ENCODE measurements at places on chromosomes 1 and 21.

DNA sequence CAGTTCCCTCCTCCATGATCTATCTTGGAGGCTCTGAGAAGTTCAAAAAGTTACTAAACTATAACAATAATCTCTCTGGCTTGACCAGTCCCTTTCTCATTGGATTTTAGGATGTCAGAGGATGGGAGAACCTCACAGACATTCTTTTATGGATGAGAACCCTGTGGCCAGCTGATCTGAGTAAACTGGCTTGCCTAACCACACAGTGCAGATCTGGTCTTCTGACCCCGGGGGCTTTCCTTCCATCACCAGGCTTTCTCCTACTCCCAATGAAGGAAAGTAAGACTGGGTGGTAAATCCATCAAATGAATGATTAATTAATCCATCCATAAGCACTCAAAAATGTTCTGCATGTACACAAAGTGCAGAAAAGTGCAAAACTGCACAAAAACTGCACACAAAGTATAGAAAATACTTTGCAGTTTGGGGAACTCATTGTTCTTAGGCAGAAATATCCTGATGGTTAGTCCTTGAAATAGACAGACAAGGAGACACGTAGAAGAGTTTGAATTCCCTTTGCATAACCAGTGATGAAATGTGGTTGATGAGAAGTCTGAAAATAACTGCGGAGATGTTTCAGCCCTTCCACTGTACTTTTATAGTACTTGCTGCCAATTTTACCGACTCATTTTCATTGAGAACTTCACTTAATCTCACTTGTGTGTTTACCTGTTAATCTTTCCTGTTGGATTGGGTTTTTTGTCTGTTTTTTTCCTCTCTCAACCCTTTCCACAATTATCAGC, 2.5 kb upstream of the F3 start:
- no peak for DNase-seq

GRCh38 chr1:170192546-170192945, 46.8 kb downstream of the NTMT2 start:
- DNase-seq: no peak

DNA sequence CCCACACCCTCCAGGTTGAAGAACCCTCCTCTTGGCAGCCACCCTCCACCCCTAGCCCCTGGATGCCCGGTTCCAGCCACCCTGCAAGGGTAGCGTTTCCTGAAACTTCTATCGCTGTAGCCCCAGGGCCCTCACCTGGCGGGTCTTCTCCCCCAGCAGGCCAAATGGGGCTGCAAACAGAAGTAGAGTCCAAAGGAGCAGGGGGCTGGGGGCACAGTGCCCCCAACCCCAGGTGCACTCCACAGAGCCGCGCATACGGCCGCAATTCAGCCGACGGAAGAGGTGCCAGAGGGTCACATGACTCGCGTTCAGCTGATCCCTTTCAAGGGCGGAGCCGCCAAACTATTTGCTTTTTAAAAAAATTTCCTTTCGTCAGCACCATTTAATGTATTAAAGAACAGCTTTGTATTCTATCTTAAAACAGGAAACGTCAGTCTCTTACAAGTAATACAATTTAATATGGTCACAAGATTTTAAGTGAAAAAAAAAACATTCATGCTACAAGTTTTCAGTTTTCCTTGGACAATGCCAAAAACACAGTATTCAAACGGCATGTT, at the start of gene GLMP:
GLMP (minus strand) TSS at position 289 of the 557 bp plus-strand sequence; CDS start at position 255, 34 bp downstream.
- DNase-seq: peak; percentile 46

GRCh38 chr1:175287377-175287776, 94.8 kb upstream of the KIAA0040 start:
- no peak for DNase-seq

DNA sequence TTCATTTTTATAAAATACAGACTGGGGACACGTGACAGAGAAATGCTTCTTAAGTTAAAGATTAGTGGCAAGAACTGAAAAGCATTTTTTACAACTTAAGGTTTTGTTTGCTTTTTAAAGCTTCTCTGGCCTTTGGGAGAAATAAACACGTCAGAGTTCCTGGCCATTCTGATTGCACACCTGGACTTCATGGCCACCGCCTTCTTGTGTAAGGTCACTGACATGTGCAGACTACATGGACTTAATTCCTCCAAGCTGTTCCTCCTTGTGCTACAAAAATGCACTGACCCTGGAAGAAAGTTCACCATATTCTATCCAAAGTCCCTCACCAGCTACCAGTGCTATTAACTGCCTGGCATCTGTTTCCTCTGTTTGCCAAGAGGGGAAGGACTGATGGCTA, 56.1 kb downstream of the GADD45A start:
- no peak for DNase-seq

- no peak for DNase-seq
Measured at GRCh38 chr1:72034827-72035226, 247.5 kb downstream of the NEGR1 start.

GRCh38 chr21:34933609-34934335, 115.3 kb downstream of the RUNX1 start:
- no peak for DNase-seq

GRCh38 chr1:17075470-17076255, 21.8 kb upstream of the SDHB start:
- no peak for DNase-seq

GRCh38 chr1:82782599-82782998, 981.9 kb downstream of the ADGRL2 start:
- DNase-seq: no peak

- no peak for DNase-seq
Measured at GRCh38 chr21:41662161-41662560, 104.7 kb downstream of the RIPK4 start.

GRCh38 chr21:28971171-28971570, 21.5 kb downstream of the LTN1 start:
- no peak for DNase-seq

GRCh38 chr1:185907246-185907645, 173.1 kb downstream of the HMCN1 start:
- DNase-seq: no peak

GRCh38 chr1:22249928-22250680, 107.2 kb upstream of the WNT4 start:
- DNase-seq: no peak

- DNase-seq: no peak
Measured at GRCh38 chr21:14483296-14483695, 62.8 kb downstream of the SAMSN1 start.

- no peak for DNase-seq
Measured at GRCh38 chr1:182649041-182649440, 35.3 kb downstream of the RGS8 start.

- DNase-seq: no peak
Measured at GRCh38 chr21:32007456-32007855, 134.6 kb downstream of the HUNK start.

- no peak for DNase-seq
Measured at GRCh38 chr1:46705408-46705807, 13.5 kb downstream of the EFCAB14 start.

- DNase-seq: no peak
Measured at GRCh38 chr1:231355171-231355570, 17.1 kb downstream of the SPRTN start.

DNA sequence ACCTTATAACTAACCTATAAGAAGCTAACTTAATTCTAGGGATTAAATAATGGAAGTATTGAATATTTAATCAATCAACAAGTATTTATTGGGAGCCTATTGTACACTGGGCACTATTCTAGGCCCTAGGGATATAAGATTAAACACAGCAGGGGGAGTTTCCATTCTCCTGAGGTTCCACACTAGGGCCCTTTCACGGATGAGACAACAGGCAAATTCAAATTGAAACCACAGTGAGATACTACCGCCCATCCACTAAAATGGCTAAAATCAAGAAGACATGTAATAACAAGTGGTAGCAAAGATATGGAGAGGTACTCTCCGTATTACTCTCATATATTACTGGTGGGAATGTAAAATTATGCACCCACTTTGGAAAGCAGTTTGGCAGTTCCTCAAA, 674.4 kb downstream of the KIF26B start:
- DNase-seq: no peak

GRCh38 chr1:36482724-36483388, at the start of gene CSF3R:
Gene CSF3R (minus strand): TSS chr1:36482913. CDS start chr1:36479496, 3,417 bp downstream.
- no peak for DNase-seq

DNA sequence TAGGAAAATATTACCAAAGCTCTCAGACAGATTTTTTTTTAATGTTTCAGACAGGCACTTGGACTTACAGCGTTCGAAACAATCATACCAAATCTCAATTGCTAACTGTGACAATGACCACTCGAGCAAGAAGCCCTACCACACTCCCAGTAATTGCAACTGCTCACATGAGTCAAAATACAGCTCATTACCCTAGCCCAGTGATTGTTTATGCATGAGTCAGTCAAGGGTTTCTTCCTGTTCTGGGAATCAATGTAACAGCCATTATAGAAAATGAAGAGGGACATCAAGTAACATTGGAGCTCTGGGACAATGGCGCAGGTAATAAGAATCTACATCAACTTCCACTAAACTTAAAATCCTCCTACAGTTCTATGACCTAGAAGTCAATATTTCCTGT, 56.1 kb upstream of the SH3GLB1 start:
- no peak for DNase-seq

DNA sequence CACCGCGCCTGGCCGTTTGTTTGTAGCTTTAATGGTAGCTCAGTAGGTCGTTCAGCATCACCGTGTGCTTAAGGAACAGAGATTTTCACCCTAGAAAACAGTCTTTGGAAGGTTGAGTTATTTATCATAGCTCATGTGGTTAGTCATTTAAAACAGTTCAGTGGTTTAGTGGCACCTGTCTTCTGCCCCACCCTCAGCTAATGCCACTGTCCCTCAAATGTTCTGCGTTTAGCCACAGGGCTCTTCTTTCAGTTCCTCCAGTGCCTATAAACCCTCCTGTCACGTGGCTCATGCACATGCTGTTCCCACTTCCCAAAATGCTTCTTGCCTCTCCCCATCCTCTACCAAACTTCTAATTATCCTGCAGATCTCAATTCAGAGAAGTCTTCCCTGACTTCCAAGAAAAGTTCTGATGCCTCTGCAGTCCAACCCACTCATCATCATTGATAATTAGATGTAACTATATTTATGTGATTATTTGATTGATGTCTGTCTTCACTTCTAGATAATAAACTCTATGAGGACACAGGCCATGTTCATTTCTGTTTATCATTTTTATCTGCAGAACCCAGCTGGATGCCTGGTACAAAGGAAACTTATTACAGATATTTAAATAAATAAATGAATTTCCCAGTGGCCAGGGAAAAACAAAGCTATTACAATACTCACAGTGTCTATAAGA, 14.4 kb upstream of the DIPK1A start:
- DNase-seq: no peak

- peak; percentile 11 for DNase-seq
Measured at GRCh38 chr21:44441581-44442265, 13.6 kb upstream of the LRRC3 start.

DNA sequence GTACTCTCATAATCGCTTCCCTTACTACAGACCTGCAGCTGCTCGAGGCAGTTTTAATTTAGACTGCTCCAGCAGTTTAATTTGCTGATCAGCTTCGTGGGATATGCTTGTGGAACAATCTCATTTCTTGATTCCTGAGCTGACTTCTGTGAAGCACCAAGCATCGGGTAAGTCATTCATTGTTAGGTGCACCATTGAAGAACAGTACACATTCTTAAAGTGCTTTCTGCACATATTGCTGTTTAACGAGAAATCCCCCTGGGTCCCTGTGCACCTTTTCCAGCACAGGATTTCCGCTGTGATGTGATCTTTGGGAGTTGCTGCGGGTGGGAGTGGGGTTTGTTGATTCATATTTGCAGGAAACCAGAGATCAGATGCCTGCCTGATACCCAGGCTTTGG, 9.1 kb downstream of the GALNT2 start:
- no peak for DNase-seq

DNA sequence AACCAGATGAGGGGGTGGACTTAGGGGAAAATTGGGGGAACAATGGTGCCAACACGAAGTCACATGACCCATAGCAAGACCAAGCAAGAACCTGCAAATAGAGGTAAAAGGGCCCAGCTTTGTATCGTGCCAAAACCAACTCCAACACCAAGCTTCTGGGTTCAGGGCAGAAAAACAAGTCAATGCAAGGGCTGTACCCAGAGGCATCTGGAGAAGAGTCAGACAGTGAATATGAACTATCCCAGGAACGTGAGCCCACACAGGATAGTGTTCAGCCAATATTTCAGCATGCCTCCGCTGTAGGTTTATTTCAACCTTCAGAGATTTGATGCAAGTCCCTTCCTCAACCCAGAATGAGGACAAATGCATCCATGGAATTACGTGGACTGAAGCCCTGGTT, 15.0 kb upstream of the ZMYM6 start:
- DNase-seq: no peak

DNA sequence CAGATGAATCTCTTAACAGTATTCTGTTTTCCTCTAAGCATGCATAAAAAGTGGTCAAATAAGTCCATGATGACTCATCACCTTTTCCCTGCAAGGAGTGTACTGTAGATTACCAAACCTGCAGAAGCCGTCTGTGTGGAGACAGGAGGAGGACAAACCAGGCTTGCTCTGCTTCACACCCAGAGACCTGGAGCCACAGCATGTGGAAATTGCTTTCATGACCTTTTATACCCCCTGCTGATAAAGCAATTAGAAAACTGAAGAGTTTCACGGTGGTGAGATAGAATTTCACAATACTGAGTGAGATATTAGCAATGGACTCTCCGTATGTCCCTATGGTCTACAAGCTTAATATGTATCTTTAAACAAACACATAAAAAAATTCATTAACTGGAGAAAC, 9.4 kb downstream of the CORT start:
- no peak for DNase-seq

DNA sequence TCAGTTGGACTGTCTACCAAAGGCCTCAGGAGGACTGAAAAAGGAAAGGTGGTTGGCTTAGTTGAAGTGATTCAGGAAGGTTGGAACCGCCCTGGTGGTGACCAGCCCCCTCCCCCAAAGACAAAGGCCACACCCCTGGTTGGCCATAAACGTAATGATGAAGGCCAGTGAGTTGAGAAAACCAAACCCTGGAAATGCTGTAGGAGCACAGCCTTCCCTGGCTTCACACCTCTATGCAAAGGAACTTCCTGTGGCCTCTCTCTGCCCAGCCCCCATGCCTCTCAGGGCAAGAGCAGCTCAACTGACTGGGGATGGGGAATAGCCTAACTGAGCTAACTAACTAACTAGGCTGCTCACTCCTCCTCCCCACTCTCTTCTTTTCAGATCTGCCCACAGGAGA, 90.4 kb downstream of the NPHP4 start:
- no peak for DNase-seq

DNA sequence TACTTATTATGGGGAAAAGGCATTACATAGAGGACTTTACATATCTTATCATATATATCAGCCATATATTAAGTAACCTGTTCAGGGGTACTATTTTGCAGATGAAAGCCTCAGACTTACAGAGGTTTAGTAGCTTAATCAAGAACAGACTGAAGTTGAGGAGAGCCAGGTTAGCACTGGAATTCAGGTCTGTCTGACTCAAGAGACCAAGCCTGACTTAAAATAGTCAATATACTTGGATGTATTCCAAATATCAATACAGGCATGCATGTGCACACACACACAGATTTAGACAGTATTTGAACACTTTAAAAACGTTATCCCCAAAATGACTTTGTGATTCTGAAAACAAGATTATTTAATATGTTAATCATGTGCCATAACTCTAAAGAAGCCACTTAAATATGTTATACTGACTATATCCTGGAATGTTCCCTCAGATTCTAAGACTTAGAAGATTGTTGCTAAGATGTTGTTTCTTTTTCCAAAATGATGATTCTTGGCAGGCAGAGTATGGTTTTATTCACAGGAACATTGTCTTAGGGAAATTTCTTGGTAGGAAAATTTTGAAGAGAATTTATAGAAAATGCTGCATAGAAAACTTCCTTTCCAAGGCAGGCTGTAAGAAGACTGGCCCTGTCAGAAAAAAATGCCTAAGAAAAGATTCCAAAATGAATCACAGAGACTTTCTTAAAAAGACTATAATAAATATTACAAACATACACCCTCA, 61.6 kb downstream of the ADAMTS1 start:
- DNase-seq: no peak

- DNase-seq: no peak
Measured at GRCh38 chr1:192869308-192869940, 60.6 kb downstream of the RGS2 start.

Data from activated CD8-positive, alpha-beta memory T cell treated with anti-CD3 and anti-CD28 coated beads, Interleukin-2, amount 50 U/mL, for 4 hours (primary cell).